ENCODE measurements at places on chromosomes 16 and 17. TPM values are rescaled to one million over a fixed set of nuclear protein-coding genes. Genes with fewer than 3 reads are reported as not detected.

KRTAP3-1 gene
- total RNA-seq = not detected

DNA sequence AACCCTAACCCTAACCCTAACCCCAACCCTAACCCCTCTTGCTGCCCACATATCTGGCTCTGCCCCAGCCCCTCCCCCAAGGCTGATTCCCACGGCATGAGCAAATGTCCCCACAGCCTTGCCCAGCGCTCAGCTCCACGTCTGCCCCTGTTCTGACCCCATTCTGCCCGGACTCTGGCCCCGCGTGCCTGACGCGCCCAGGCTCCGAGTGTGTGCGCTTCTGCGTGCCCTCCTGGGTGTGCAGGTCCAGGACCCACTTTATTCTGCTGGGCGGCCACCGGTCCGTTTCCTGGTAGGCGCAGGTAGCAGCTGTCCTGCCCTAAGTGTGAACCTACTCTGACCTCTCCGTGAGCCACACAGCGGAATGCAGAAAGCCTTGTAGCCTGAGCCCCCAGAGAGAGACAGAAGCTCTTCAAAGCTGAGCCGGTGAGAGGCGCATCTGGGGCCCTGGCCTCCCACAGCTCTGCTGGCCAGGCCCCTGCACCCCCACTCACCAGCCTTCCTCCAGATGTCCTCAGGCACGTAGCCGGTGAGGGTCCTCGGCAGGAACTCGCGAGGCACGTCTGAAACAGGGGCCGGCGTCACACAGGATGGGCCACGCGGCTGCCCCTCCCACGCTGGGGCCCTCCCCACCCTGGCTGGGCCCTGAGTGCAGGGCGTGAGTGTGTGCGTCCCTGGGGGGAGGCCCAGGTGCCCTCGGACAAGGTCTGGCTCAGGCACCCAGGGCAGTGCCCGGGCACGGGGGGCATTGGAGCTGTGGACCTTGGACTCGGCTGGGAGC, 14.0 kb upstream of the PABPN1L start:
- no peak for DNase-seq

GRIN2C gene
- 0.07 TPM for total RNA-seq

DNA sequence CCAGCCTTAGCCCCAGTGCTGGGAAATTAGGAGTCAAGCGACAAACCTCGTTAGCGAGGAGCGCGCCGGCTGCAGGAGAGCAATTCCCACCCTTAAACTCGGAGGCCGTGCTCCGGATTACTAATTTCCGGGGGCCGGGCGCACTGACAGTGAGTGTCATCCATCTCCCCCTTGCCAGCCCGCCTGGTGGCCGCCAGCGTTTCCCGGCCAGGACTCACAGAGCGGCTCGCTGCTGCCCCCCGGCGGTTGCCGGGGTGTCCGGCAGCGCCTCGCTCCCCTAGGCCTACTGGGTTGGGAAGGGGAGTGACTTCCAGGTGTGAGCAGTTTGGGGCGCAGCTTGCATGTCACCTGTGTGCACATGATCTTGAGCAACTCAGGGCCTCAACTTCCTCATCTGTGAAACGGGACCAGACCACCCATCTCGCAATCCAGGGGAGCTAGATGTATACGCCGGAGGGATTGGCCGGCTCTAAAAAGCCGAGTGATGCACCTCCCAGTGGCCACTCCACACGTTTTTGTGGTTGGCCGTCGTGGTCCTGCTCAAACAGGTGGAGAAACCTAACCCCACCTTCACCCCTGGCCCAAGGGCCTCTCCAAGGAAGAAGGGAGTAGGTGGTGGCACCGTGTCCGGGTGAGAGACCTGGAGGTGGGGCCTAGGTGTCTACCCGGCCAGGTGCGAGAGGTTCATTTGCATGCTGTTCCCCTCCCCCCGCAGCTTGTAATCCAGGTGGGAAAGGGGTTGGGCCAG, 2.5 kb upstream of the GSE1 start:
- no peak for DNase-seq

GRCh38 chr17:75086496-75087181, 1.1 kb upstream of the SLC16A5 start:
- no peak for DNase-seq

EPOP gene
- 2.8 TPM for total RNA-seq

DNA sequence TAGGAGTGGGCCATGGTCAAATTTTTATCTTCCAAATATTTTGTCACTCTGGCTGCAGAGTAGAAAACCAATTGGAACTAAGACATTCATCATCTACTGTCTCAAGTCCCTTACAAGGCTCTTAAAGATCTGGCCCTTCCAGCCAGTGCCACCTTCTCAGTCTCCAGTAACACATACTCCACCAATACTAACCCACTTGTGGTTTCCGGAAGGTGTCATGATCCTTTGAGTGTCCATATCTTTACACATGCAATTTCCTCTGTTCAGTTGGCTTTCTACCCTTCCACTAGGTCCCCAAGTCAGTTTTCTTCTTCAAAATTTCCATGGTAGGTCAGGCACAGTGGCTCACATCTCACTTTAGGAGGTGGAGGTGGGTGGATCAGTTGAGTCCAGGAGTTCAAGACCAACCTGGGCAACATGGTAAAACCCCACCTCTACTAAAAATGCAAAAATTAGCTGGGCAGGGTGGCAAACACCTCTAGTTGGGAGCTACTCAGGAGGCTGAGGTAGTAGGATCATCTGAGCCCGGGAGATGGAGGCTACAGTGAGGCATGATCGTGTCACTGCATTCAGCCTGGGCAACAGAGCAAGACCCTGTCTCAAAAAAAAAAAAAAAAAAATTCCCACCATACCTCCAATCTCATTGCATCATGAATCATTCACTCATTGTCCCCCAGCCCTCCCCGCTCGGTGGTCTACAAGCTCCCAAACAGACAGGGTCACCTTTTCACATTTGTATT, 6.0 kb upstream of the GRB2 start:
- DNase-seq = no peak

All from chondrocyte (in vitro differentiated cells).